ENCODE measurements at places on chromosomes 13 and 19. TPM values are rescaled to one million over a fixed set of nuclear protein-coding genes. Genes with fewer than 3 reads are reported as not detected.

MBD3L2 gene
- total RNA-seq = not detected

PRTN3 gene
- not detected for total RNA-seq

CATSPERD gene
- not detected for total RNA-seq

PLPP2 gene
- total RNA-seq = 15.3 TPM

WDR87 gene
- total RNA-seq = not detected

LPAR2 gene
- total RNA-seq = 19.8 TPM

NAT14 gene
- total RNA-seq = 27.2 TPM

DMWD gene
- total RNA-seq = 39.7 TPM
